ENCODE measurements at places on chromosomes 4 and X.

DNA sequence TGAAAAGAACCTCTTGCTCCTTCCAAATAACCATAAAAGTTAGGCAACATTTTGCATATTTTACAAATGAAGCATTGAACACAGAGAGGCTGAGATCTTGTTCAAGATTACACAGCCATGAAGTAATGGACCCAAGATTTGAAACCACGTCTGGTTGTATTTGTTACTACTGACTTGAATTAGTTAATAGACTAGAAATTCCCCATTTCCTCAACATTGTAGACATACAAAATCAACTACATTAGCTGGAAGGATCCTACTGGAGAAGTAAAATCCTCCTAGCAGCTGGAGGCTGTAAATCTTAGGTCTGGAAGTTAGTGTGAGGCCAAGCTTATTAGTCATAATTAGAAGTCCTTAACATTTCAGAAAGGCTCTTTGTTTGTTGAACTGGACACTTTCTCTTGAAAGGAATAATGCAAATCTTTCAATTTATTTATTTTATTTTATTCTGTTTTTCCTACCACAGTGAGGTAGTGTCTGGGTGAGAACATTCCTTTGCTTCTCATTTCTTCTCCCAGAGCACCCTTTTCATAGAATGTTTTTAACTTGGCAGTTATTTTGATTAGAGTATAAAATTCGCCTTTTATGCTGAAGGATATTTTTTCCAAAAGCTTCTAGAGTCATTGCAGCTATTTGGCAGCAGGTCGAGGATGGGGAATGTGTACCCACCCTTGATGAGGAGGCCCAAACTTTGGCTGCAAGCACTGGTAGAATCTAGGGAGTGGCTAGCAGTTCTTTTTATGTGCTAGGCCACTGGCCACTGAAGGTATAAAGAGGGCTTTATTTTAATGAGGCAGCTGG is 62.0 kb upstream of the CLNK start:
- DNase-seq, result no peak

DNA sequence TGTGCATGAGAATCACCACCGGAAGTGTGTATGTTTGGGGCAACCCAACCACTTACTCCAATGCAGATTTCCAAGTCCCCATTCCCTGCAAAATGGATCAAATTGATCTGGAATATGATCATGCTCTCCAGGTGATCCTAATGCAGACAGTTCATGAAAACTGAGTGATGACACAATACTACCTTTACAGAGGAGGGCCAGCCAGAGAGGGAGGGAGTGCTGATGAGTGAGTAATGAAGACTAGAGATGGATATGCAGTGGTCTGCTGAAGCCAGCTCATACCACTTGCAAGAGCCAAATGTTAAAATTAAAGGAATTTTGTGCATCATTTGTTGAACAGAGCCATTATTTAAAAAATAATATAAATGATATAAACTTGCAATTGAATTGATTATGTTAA is 10.2 kb upstream of the CPE start:
- DNase-seq, result no peak

DNA sequence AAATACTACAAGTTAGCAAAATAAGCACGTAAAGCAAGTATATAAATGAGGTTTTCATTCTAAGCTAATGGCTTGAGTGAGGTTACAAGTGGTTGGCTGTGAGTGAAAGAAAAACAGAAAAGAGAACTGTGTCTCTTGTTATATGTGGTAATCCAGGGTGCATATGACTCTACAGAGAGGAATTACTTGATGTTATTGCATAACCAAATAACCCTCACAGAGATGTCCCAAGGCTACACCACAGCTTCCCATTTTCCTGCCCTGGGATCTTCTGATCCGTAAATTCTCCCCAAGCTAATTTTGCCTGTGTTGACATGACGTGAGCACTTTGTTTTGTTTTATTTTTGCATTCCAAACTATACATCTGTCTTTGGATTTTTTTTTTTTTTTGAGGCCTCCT is 470.0 kb upstream of the INTU start:
- DNase-seq, result no peak

GRCh38 chr4:47715716-47716416 is 122.0 kb downstream of the CORIN start:
- no peak for DNase-seq

DNA sequence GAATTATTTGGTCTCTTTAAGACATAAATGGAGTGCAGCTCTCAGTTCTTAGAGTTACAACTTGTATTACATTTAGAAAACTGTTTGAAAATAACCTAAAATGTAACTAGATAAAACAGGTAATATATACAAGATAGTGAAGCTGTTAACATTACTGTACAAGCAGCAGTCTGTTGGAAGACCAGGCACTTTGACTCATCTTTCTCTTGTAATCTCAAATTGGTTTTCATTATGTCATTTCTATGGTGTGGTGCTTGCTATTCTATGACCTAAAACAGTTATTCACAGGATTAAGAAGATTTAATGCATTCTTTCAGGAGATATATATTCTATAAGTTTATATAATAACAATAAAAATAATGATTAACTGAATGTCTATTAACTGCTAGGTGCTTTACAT is 282.5 kb upstream of the PITX2 start:
- no peak for DNase-seq

DNA sequence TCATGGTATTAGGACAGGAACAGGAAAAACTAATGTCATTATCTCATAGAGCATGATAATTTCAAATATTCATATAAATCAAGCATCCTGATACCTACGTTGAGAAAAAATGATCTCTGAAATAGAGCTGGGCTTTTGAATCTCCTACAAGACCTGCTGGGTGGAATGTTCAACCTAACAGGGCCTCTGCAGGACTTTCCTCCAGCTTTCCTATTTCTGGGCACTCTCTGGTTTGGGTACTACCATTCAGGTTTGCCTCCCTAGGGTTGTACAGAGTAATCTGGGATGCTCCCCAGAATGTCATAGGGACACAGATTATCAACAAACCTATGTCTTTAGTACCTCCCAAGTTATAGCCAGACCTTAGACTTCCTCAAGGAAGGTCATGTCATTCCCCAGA is 108.9 kb downstream of the CDS1 start:
- DNase-seq, result no peak

GRCh38 chr4:182640932-182641331 is 276.3 kb downstream of the DCTD start:
- DNase-seq, result no peak

DNA sequence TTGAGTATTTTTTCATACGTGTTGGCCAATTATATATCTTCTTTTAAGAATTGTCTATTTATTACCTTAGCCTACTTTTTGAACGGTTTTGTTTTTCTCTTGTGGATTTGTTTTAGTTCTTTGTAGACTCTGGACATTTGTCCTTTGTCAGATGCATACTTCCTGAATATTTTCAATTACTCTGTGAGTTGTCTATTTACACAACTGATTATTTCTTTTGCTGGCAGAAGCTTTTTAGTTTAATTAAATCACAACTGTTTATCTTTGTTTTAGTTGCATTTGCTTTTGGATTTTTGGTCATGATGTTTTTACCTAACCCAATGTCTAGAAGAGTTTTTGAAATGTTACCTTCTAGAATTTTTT is 19.6 kb downstream of the UGT2B7 start:
- DNase-seq, result no peak

GRCh38 chr4:154928640-154929257 is 147.7 kb downstream of the RBM46 start:
- DNase-seq, result no peak

DNA sequence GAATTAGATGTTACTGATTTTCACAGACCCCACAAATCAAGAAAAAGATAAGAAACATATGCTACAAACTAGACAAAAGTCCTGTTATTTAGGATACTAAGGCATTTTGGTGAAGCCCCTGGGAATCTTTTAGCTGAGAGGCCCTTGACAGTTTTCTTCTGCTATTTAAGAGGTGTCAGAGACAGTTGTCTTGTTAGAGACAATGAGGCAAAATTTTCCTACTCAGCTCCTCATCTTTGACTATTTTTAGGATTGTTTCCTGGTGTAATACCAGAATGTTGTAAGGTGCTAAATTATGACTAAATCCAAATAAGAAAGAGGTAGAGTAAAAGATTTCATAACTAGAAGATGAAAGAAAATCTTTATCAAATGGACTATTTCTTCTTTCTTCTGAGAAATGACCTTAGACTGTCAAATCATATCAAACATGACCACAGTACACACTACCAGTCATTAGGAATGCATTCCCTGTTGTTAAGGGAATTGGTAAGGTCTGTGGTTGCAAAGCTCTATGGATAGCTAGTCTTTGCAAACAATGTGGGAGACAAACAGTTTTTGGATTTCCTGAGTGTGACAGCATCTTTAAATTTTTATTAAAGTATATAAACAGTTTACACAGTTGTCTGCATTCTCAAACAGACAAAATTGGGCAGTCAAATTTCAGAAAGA is 926.1 kb downstream of the ADGRL3 start:
- no peak for DNase-seq

DNA sequence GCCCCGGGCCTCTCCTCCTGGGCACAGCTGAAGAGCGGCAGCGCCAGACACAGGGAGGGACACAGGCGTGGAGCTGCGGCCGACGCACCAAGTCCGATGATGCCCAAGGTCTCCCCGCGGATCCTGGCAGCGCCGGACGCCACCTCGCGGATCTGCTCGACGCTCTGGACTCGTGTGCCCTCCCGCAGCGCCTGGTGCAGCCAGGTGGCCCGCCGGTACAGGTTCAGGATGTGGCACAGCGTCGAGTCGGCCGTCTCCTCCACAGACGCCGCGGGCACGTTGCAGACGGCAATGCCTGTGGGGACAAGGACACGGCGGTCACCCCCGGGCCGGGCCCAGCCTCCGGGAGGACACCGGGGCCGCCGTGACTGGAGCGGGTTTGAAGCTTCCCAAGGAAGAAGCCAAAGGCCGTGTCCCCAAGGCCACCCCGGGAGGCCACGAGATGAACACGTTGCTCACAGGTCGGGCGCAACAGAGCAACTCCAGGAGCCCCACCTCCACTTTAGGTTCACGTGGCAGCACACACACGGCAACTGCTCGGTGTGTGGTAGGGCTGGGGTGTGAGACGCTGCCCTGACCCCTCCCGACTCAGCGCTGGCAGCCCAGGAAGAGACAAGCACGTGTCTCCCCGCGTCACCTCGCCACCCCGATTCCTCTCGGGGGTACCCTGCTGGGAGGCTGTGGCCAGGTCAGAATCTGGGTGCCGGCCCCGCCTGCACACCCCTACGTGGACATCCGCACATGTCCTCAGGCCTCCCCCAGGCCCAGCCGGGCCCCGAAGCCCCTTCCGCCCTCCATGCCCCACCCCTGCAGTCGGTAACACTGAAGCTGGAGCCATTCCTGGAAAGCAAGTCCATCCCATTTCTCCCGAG is 23.4 kb downstream of the CTBP1 start:
- DNase-seq, result no peak

- DNase-seq, result no peak
These were observed 72.0 kb downstream of the NEXMIF start for GRCh38 chrX:74853255-74853654.

DNA sequence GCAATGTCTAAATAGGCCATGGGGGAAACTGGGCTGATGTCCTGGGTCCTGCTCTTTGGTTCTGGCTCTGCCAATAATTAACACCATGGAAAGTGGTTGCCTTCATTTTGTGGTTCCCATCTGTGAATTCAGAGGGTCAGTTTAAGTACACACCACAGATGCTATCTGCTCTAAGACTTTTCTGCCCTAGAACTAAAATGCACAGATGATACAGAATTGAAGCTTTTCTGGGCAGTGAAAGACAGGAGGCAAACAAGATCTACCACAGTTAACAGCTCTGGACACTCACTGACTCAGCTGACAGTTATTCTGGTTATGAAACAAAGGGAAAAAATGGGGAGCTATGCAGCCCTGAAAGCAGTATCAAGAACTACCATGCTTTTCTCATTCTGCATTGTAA is 37.3 kb downstream of the APBB2 start:
- DNase-seq, result no peak

GRCh38 chr4:6991771-6992557 is 51.2 kb upstream of the TADA2B start:
- DNase-seq, result no peak

DNA sequence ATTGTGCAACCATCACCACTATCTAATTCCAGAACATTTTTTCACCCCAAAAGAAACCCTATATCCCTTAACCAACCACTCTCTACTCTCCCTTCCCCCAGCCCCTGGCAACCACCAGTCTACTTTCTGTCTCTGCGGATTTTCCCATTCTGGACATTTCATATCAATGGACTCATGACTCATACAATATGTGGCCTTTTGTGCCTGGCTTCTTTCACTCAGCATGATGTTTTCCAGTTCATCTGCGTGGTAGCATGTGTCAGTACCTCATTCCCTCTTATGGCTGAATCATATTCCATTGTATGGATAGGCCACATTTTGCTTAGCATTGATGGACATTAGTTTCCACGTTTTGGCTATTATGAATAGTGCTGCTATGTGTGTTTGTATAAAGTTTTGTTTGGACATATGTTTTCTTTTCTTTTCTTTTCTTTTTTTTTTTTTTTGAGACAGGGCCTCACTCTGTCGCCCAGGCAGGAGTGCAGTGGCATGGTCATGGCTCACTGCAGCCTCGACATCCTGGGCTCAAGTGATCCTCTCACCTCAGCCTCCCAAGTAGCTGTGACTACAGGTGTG is 335.4 kb downstream of the BCOR start:
- no peak for DNase-seq

DNA sequence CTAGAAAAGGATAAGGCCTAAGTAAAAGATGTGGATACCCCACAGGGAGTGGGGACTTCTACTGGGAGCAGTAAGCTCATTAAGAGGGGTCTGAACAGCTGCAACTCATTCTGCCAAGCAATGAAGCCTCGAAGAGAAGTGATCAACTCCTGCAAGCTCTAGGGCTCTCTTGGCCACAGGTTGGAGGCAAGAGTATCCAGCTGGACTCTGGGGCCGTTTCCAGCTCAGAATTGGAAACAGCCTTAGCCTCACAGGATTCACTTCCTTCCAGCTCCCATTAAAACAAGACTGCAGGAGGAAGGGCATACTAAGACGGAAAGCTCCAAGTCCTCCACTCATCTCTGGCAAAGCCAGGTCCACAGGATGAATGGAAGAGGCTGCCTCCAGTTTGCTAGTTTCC is 126.3 kb downstream of the ATG4A start:
- no peak for DNase-seq

DNA sequence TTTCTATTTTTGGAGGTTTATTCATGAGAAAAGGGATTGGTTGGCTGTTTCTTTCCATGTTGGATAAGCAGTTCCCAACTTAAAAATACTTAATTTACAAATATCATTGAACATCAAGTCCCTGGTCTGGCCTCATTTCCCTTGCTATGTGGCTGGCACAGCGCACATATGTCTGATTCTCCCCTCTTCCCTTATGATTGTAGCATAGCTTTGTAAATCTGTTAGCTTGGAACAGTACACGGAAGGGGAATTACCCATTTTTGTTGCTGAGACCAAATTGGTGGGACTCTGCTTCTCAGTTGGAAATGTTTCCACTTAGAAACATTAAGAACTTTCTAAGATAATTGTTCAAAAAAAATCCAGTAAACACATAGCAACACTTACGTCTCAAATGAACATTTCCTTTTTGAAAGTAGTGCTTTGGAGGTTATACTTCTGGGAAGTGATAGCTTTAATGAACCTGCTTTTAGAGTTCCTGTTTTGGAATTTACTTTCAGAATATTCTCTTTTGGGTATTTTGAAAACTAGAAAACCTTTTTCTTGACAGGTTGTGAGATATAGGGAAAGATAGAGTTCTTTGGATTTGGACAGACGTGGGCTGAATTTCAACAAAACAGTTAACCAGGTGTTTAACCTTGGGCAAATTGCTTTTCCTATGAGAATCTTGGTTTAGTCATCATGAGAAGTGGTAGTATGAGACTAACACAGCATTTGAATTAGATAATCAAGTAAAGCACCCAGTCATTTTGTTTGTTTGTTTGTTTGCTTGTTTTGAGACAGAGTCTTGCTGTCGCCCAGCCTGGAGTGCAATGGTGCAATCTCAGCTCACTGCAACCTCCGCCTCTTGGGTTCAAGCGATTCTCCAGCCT is 47.3 kb downstream of the STIM2 start:
- DNase-seq, result no peak

- DNase-seq, result no peak
These were observed 245.4 kb downstream of the ADGRL3 start for GRCh38 chr4:61445374-61446063.

Data from activated CD4-positive, alpha-beta T cell treated with anti-CD3 and anti-CD28 coated beads for 1 hour (primary cell).